Heart right ventricle (tissue), 16 donors: ENCODE measurements at places on chromosomes 4 and X. TPM values are rescaled to one million over a fixed set of nuclear protein-coding genes. Genes with fewer than 3 reads are reported as not detected.
A peak's percentile ranks its signal among the peaks of the same experiment; 100 is the strongest.

GRCh38 chrX:22126327-22126726 lies 94.2 kb downstream of the PHEX start:
- no peak for DNase-seq

- DNase-seq: no peak
Observed at GRCh38 chr4:82284475-82284857, 89.3 kb downstream of the HNRNPD start.

GRCh38 chrX:138930583-138930945 lies 219.0 kb upstream of the FGF13 start:
- DNase-seq: no peak

DNA sequence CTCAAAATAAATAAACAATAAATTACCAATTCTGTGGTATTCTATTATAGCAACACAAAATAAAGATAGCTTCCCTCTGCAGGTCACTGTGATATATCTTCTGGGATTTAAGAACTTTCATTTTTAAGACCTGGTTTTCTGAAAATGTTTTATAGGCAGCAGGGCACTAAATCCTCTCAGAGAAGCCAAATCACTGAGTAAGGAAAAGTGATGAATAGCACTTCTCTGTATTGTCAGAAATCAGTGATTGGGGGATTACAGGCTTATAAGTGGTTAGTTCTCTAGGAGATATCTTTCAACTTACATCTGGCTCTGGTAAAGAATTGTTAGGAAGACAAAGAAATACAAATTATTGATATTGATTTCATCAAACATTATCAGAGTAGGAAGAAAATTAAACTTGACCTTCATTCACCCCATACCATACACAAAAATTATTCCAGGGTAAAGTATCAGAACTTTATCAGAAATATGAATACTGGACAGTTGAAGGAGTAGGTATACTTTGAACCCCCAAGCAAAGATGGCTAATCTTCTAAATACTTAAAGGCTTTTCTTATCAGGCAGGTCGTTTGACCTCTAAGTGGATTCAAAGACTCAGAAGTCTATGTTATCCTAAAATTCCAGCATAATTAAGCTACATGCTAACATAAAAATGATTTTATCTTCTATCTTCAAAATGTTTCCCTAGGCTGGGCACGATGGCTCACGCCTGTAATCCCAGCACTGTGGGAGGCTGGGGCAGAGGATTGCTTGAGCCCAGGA lies 81.6 kb upstream of the USP9X start:
- no peak for DNase-seq

DNA sequence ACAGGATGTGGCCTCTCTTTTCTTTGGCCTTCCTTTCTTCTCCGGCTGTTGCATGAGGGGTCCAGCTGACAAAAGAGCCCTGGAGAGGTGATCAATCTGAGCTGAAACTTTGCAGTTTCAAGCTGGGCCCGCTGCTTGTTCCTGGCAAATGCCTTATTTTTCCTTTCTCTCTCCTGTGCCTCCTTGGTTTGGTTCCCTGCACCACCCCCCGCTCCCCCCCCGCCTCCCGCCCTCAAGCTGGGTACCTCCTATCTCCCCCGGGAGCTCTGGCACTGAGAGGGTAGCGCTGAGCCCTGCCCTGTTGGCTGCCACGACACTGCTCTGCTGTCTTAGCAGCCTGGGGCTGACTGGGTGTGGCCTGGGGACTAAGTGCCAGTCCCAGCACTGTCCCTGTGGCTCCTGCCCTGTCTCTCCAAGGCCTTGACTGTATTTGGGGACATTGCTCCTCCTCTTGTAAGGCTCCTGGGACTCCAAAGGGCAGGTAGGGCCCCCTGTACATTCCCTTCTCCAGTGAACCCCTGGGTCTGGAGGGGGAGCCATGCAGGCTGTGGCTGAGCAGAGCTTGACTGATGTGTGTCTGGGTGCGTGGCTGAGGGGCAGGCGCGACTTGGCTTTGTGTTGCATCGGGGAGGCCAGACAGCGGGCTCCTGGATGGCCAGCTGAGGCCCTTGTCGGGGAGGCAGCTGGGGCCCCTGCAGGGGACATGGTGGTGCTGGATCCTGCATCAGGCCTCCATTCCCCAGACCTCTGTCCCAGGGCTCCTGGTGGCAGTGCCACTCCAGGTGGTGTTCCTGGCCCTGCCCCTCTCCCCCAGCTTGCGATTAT lies 1.1 kb downstream of the PLXNA3 start:
- peak; percentile 35 for DNase-seq

- no peak for DNase-seq
Observed at GRCh38 chrX:46263494-46263893, 281.7 kb downstream of the ZNF674 start.

GRCh38 chrX:15151267-15152186 lies 118.4 kb downstream of the ASB9 start:
- DNase-seq: no peak

- no peak for DNase-seq
Observed at GRCh38 chr4:73573794-73574528, 46.3 kb downstream of the RASSF6 start.

MFAP3L gene
- total RNA-seq: 5.8 TPM

DUX4 gene
- total RNA-seq: not detected

MMRN1 gene
- 2.7 TPM for total RNA-seq

TIGD4 gene
- 0.20 TPM for total RNA-seq

VCX3A gene
- not detected for total RNA-seq

TNIP3 gene
- not detected for total RNA-seq

PDGFRA gene
- total RNA-seq: 6.7 TPM
